ENCODE measurements at places on chromosomes 12 and 14.
A peak's percentile ranks its signal among the peaks of the same experiment; 100 is the strongest.

GRCh38 chr14:51539571-51540037 is 112.1 kb upstream of the FRMD6 start:
- no peak for DNase-seq

GRCh38 chr12:92537290-92537960 is 165.4 kb upstream of the PLEKHG7 start:
- DNase-seq: no peak

DNA sequence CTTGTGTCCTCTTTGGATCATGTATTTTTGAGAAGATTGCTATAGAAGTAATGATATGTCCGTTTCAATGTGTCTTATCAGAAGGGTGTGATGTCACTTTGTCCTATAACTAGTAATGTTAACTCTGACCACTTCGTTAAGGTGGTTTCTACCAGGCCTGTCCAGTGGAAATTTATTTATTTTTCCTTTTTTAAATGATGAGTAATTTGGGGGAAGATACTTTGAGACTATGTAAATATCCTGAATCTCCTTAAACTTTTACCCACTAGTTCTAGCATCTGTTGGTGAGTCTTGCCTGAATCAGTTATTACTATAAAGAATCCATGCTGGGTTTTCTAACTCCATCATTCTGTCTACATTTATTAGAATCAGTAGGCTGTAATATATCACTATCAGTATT is 15.3 kb downstream of the EP400 start:
- DNase-seq: no peak

GRCh38 chr14:65906344-65906743 is 493.8 kb downstream of the FUT8 start:
- no peak for DNase-seq

DNA sequence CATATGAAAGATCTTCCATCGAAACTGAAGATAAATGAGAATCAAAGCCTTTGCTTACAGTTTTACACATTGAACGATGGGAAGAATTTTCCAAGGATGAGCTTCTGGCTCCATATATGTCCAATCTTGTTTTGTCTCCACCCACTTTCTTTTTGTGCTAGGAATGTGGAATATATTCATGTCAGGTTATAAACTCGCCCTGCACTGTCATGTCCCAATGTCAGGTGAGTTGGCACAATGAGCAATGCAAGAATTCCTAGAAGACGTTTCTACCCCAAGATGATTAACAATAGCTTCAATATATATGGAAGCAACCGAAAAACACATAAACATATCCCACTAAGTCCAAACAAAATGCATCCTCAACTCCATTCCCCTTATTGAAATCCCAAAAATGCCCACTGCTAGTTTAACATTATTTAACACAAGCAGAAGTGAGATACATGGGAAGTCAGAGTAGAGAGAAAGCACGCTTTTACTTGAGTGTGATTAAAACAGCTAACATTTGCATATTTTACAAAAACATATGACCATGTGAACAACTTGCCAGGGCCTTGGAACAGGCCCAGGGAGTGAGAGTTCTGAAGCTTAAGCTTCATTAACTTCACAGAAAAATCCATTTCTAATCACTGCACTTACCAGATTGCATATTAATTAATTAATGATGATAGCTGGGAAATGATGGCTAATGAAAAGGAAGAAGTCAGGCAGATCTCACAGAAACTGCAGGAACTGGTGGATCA is 233.9 kb downstream of the GXYLT1 start:
- DNase-seq: no peak

- DNase-seq: no peak
Observed at GRCh38 chr12:2323532-2324255, 270.9 kb downstream of the CACNA1C start.

GRCh38 chr12:104736307-104736706 is 221.8 kb downstream of the SLC41A2 start:
- no peak for DNase-seq

GRCh38 chr12:95890958-95891357 is 32.2 kb downstream of the SNRPF start:
- no peak for DNase-seq

DNA sequence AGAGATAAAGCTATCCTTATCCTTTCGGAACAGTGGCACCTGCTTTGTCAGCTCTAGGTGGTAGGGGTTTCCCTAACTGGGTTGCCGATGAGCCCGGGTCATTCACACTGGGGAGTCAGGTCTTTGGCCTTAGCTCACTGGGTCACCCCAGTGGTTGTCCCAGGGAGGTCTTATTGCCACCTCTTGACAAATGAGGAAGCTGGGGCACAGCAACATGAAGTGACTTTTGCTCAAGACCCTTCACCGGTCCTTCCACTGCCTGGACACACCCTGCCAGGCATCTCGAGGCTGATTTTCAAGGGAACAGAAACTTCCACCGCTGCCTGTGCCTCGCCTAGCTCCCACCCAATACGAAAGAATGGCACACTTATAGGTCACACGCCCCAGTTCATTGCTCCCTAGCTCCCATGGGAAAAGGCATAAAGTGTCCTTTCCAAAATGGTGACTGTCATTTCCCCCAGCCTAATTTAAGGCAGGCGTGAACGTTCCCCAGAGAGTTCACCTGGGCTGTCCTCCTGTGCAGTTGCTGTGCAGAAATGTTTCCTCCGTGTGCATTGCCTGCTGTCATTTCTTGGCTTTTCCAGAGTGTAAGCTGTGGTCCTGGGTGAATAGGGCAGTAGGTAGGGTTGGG is 156.1 kb upstream of the CCND2 start:
- DNase-seq: no peak

- no peak for DNase-seq
Observed at GRCh38 chr12:78316631-78317468, 486.2 kb downstream of the NAV3 start.

- peak; percentile 91 for DNase-seq
Observed at GRCh38 chr14:77660754-77661153, 44.3 kb upstream of the SPTLC2 start.

DNA sequence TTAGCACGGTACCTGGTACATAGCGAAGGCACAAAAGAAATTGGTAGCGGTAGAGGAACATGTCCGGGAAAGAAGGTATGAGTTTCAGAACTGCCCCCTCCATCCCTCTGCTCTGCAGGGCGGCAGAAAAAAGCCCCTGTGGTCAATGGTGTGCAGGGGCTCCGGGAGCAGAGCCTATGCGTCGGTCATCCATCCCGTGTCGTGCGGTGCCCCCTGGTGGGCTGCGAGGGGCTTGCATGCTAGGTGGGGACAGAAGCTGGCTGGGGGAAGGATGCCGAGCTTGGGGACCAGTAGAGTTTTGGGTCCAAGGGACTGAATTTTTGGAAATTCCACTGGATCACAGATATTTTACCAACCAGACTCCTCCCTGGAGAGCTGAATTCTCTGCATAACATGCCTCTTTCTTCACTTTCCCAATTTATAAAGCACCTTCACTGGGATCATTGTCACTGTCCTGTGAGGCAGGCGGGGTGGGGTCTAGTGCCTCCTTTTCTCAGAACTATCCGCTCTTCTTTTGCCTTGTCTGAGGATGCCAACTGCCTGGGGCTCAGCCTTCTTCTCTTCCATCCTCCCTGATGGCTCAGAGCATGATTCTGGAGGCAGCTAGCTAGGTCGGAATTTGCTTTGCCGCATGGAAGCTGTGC is 148.7 kb downstream of the SMOC1 start:
- DNase-seq: peak; percentile 40

DNA sequence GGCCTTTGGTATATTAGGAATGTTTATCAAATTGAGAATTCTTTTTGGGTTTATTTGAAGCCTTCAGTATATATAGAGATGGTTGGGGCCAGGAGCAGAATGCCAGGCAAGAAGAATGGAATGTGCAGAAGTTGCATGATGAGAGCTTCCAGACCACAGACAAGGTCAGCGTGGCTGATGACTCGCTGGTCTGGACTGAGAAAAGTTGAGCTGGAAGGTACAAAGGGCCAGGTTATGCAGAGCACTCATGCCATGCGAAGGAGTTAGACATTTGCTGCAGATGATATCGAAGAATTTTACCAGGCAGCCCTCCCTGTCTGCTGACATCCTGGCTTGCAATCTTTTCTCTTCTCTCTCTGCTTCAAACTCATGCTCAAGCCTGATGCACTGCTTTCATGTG is 196.2 kb upstream of the ARHGAP5 start:
- no peak for DNase-seq

- no peak for DNase-seq
Observed at GRCh38 chr12:64631197-64631596, 20.9 kb downstream of the RASSF3 start.

DNA sequence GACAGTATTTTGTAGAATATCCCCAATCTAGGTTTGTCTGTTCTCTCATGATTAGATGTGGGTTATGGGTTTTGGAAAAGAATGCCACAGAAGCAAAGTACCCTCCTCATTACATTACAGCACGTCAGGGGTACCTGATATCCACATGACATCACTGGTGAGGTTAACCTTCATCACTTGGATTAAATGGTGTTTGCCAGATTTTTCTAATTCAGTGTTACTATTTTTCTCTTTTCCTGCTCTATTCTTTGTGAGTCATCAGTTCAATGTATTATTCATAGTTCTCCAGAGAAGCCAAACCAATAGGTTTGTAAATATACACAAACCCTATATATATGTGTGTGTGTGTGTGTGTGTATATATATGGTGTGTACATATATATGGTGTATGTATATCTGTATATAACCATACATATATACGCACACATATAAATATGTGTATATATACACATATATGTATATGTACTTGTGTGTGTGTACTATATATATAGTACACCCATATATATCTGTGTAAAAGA is 131.4 kb downstream of the LMNTD1 start:
- no peak for DNase-seq

DNA sequence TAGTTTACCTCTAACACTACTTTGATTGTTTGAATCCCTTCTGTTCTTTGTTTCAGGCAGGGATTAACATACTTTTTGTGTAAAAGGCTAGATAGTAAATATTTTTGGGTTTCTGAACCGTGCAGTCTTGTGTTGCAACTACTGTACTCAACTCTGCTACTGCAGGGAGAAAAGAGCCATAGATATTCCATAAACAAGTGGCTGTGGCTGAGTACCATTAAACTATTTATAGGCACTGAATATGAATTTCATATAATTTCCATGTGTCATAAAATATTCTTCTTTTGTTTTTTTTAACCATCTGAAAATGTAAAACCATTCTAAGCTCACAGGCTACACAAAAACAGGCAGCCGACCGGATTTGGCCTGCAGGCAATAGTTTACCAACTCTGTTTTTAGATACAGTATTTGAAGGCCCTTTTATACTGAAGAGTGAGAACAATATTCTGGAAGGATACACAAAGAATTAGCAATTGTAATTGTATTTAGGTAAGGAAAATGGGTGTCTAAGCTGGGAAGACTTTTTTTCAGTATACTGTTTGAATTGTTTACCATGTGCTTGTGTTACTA is 15.7 kb downstream of the NR1H4 start:
- no peak for DNase-seq

- DNase-seq: no peak
Observed at GRCh38 chr14:82070040-82070439, 536.4 kb upstream of the SEL1L start.

DNA sequence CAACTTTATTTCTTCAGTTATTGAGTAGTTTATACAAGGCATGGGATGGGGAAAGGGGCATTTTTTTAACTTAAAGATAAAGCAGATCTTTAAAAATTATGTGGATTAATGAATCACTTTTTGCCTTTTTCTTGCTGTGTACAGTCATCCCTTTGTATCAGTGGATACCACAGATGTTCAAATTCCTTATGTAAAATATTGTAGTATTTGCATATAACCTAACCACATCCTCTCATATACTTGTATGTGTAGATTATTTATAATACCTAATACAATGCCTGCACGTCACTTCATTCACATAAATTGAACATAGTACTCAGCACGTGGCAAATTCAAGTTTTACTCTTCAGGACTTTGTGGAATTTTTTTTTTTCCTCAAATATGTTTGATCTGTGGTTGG is 66.5 kb upstream of the MON2 start:
- DNase-seq: no peak

GRCh38 chr12:123713823-123714585 is 1.9 kb downstream of the ATP6V0A2 start:
- DNase-seq: no peak

- DNase-seq: no peak
Observed at GRCh38 chr12:92496790-92497189, 206.0 kb upstream of the PLEKHG7 start.

DNA sequence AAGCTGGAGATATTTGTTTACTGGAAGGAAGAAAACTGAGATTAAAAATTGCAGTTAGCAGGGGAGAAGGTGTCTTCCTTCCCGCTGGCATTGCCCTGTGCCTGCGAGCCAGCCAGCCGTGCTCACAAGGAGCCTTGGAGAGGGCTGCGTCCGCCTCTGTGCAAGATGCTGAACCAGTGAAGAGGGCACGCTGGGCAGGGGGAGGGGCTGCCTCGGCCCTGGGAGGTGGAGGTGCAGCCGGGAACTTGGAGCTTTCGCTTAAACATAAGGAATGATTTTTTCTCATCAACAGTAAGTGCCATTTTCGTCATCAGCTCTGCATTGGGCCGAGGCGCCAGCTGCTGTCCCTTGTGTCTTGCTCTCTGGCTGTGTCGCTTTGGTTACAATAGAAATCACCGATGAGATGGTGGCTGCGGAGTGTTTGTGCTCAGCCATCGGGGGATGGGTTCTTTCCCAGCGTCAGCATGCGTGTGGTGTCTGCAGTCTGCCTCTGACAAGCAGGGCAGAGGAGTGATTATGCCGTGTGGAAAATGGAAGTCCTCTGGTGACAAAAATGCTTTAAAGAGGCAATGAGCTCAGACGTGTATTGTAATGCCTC is 97.3 kb downstream of the ESR2 start:
- DNase-seq: peak; percentile 69

GRCh38 chr12:70577283-70577634 is 60.0 kb downstream of the PTPRB start:
- no peak for DNase-seq

- no peak for DNase-seq
Observed at GRCh38 chr12:128467882-128468281, 200.9 kb downstream of the TMEM132C start.

GRCh38 chr14:90742729-90743128 is 73.5 kb downstream of the TTC7B start:
- DNase-seq: no peak

DNA sequence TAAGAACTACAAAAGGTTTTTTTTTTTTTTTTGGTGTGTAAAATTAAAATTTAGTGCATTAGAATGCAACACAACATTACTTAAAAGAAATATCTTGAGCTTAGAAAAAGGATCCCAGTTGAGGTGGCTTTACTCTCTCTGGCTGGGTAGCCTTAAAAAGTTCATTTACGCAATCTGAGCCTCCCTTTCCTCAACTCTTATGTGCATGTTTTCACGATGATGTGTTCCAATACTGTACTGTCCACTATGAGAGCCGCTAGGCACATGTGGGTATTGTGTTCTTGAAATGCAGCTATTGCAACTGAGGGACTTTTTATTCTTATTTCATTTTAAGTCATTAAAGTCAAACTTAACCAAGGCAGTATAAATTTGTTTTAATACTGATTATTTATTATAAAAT is 460.9 kb upstream of the SYT1 start:
- DNase-seq: no peak
